Uterus (tissue), 4 donors: ENCODE measurements at places on chromosomes 4 and X.

DNA sequence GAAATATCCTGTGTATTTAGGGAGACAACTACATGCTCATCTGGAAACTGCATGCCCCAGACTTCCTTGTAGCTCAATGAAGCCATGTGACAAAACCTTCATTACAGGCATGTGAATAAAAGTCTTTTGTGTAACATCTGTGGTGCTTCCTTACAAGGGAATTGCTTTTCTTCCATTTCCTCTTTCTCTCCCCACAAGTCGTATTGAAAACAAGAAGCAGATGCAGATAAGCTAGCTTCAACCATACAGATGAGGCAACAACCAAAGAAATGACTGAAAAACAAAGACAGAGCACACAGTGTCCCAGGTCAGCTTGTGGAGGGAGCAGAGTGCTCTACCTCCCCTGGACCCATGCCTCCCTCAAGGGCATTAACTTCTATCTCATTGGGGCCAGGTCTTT lies 115.8 kb upstream of the INPP4B start:
- no peak for DNase-seq

GRCh38 chrX:19744231-19744630 lies 143.2 kb downstream of the SH3KBP1 start:
- DNase-seq = no peak

DNA sequence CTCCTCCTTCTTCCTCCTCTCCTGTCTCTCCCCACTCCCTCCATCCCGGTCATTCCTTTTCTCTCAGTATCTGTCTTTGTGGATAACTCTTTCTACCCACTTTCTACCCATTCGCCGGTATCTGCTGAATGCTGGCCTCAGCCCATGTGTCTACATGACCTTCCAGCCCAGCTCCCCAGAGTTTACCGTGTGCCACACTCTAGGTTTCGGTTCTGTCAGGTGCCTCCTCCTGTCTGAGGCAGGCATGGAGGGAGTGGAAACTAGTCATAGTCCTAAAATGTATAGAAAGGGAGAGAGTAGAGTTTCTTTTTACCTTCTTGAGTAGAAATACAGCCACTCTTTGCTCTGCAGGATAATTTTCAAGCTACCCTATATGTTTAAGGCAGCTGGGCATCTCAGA lies 33.5 kb upstream of the SCRG1 start:
- DNase-seq = no peak

- no peak for DNase-seq
These were observed 60.0 kb upstream of the AFAP1 start for GRCh38 chr4:7999695-8000094.

DNA sequence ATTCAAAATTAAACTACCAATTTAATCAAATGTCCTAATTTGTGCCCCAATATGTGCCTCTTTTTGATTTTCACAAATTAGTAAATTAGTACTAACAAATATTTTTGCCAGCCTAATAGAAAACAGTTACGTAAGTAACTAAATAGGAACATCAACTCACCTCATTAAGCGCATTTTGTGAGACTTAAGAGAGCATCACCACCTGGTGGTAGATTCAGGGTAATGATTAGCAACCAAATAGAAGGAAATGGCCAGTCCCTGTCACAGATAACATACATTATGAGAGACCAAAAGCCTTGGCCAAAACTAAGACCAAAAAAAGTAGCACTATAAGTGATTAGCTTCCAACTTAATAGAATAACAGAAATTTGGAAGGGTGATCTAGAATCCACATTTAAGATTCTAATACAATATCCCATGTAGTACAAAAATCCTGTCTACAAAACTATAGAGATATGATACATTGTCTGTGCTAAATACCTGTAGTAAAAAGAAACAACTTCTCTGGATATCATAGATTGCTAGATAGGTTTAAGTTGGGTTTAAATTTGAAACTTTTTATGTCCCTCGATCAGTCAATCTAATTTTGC lies 46.7 kb downstream of the C4orf46 start:
- no peak for DNase-seq

GRCh38 chr4:8237256-8237989 lies 32.1 kb upstream of the HTRA3 start:
- DNase-seq = no peak

GRCh38 chrX:136755411-136755810 lies 25.3 kb downstream of the ARHGEF6 start:
- no peak for DNase-seq

DNA sequence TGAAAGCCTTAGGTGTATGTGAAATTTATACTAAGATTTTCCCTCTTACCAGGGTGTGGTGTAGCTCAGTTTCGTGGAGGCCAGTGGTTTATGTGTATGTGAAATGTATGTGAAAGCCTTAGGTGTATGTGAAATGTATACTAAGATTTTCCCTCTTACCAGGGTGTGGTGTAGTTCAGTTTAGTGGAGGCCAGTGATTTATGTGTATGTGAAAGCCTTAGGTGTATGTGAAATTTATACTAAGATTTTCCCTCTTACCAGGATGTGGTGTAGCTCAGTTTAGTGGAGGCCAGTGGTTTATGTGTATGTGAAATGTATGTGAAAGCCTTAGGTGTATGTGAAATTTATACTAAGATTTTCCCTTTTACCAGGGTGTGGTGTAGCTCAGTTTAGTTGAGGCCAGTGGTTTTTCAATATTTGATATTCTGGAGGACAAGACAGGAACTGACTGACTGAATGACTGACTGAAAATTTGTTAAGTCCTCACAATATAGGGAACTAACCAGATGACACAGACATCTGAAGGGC lies 143.7 kb downstream of the NEXMIF start:
- DNase-seq = no peak

- no peak for DNase-seq
These were observed 9.4 kb upstream of the CDS1 start for GRCh38 chr4:84573385-84574068.

- no peak for DNase-seq
These were observed 8.7 kb upstream of the JADE1 start for GRCh38 chr4:128800701-128801284.

DNA sequence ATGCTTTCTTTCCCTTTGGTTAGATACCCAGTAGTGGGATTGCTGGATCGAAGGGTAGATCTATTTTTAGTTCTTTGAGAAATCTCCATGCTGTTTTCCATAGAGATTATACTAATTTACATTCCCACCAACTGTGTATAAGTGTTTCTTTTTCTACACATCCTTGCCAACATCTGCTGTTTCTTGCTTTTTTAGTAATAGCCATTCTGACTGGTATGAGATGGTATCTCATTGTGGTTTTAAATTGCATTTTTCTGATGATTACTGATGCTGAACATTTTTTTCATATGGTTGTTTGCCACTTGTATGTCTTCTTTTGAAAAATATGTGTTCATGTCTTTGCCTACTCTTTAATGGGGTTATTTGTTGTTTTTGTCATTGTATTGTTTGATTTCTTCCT lies 6.6 kb upstream of the AGA start:
- no peak for DNase-seq

GRCh38 chrX:32896088-32896487 lies 315.3 kb downstream of the DMD start:
- DNase-seq = no peak

DNA sequence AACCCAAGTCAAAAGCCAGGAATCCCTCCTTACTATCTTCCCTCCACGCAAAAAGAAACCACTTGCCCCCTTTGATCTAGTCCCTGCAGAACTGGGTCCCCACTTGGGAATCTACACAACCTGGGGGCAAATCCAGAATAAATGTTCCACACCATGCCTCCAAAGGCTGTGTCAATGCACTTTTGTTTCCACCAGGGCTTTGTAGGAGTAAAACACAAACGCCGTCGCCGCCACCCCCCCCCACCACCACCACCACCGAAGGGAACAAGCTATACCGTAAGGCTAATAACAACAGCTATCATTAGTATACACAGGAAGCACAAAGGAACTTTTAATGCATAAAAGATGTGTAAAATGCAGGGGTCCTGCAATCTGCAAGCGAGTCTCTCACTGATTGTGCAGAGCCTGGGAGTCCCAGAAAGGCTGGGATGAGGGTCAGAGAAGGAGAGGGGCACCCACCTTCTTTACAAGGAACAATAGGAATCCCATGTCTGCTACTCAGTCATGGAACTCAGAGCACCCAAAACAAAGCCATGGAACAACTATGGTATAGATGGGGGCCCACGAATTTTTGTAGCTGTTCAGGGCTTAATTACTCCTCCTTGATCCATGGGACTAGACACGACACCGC lies 13.2 kb downstream of the BCOR start:
- no peak for DNase-seq

GRCh38 chr4:126916049-126916625 lies 716.6 kb upstream of the INTU start:
- DNase-seq = no peak

DNA sequence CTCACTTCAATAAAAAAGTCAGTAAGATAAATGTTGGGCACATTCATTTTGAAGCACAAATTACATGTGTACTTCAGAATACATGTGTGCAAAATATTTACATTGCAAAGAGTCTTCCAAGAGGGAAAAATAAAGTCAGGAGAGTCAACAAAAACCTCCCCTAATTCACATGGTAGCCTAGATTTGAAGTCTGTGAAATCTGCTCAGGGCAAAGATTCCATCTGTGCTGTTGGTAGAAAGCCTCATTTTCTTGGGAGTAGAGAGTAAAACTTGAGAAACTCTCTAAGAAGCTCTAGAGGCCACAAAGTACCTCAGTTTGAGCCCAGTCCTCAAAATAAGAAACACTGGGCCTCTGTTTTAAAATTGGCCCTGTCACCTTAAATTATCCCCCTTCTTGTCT lies 303.4 kb downstream of the RAB28 start:
- no peak for DNase-seq

DNA sequence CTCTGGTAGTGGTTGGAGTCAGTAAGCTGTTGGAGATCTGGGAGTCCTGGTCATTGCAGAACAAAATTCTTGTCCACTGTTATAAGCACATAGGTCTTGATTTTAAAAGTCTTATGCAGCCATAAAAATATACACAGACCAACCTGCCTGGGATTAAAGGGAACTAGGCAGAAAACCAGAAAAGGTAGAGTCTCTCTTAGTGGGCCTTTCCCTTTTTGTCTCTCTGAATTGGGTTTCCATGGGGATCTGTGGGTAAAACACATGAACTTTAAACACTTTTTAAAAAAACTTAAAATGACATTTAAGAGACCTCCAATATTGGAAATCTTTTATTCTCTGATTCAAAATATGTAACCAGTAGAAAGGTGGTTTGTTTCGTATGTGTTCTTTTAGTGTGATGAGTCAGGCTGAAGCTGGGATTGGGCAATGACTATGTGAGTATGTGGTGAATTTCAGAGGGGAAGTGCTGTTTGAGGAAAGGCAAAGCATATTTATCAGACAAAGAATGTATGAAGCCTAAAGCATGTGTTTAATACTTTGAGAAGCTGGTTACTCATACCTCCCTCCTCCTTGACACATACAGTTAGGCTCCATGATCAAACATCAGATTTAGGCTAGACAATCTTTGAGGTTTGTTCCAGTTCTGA lies 29.6 kb downstream of the SLC16A2 start:
- no peak for DNase-seq

GRCh38 chr4:8238515-8239053 lies 31.0 kb upstream of the HTRA3 start:
- no peak for DNase-seq

- peak; percentile 15 for DNase-seq
These were observed 41.9 kb downstream of the WDR1 start for GRCh38 chr4:10074767-10075105.

- no peak for DNase-seq
These were observed 140.3 kb upstream of the ZXDB start for GRCh38 chrX:57451426-57452020.

GRCh38 chr4:186979961-186980745 lies 256.5 kb upstream of the FAT1 start:
- DNase-seq = no peak

- no peak for DNase-seq
These were observed 47.0 kb downstream of the ANXA10 start for GRCh38 chr4:168139336-168139735.

DNA sequence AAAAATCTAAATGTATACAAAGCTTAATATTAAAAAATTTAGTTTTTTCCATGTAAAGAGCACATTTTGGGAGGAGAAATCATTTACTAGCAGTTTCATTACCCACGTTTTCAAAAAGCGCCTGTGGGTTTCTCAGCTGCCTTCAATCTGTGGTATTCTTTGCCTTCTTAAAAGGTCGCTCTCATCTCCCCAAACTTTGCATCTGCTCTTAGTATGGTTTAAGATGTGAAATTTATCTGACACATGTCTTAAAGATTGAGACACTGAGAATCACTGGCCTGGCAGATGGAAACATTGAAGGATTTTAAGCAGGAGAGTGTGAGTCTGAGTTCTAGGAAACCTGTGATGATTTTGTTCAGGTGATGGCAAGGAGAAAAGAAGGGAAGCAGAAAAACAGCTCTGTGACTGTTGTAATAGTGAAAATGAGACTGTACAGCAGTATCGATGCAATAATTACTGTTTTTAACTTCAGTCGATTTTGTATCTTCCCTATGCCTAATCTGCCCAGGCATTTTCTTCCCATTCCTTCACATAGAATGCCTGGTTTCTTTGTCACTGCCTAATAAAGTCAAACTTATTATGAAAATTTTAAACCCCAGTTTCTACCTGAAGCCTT lies 75.9 kb downstream of the PAQR3 start:
- DNase-seq = no peak

- no peak for DNase-seq
These were observed 211.8 kb downstream of the PPP4R3C start for GRCh38 chrX:27251369-27251768.

DNA sequence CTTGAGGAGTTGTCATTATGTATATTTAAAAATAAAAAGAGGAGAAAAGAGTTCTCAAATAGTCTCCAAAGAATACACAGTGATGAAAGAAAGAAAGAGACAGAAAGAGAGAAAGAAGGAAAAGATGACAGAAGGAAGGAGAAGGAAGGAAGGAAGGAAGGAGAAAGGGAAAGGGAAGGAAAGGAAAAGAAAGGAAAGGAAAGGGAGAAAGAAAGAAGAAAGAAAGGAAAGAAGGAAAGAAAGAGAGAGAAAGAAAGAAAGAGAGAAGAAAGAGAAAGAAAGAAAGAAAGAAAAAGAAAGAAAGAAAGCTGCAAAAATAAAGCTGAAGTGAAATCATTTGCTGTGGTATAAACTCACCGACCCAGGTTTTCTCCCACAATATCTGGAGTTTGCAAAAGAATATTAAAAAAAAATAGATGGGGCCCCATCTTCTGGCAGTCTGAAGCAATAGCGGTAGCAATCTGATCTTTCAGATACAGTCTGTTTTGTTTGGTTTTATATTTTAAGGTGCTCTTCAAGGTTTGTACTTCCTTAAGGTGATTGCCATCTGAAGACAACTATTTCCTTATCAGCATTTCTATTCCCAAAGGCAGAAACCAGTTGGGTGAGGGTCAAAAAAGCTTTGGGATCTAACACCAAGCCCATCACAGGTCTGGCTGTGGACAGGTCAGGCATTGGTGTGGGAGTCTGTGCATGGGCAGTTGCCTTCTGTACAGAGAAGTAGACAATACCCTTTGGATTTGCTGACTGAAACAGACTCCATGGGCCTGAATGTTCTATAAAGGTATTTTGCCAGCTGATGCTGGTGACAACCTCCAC lies 160.4 kb downstream of the CPEB2 start:
- no peak for DNase-seq

GRCh38 chrX:40514376-40514775 lies 66.4 kb upstream of the ATP6AP2 start:
- DNase-seq = no peak

- no peak for DNase-seq
These were observed 1.0 kb upstream of the OTOP1 start for GRCh38 chr4:4227510-4228355.
